Activated naive CD8-positive, alpha-beta T cell treated with anti-CD3 and anti-CD28 coated beads for 36 hours (primary cell): ENCODE measurements at places on chromosomes 5 and 9. TPM values are rescaled to one million over a fixed set of nuclear protein-coding genes. Genes with fewer than 3 reads are reported as not detected.
A peak's percentile ranks its signal among the peaks of the same experiment; 100 is the strongest.

The HTR4 gene
- not detected for total RNA-seq

DNA sequence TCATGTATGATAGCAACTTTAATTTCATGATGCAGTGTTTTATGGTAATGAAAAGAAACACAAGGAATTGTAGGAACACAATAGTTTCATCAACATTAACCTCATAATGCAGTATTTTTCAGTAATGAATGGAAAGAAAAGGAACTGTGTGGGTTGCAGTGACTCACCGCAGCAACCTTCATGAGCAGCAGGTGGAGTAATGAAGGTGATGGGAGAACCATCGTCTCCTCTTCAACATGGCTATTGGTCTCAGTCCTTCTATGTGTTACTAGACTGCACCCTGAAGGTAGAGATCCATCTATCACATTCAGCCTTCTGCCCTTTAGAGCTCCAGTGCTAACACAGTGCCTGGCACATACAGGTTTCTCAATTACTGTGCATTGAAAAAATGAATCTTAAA is 58.0 kb downstream of the TMEM215 start:
- H3K4me3 ChIP-seq, result no peak overlapping the region
- H3K27ac ChIP-seq, result no peak overlapping the region
- H3K36me3 ChIP-seq, result no peaks in the 10 kb centered on the region
- H3K4me1 ChIP-seq, result no peaks in the 10 kb centered on the region
- H3K27me3 ChIP-seq, result peaks cover 34% of the 10 kb centered on the region

DNA sequence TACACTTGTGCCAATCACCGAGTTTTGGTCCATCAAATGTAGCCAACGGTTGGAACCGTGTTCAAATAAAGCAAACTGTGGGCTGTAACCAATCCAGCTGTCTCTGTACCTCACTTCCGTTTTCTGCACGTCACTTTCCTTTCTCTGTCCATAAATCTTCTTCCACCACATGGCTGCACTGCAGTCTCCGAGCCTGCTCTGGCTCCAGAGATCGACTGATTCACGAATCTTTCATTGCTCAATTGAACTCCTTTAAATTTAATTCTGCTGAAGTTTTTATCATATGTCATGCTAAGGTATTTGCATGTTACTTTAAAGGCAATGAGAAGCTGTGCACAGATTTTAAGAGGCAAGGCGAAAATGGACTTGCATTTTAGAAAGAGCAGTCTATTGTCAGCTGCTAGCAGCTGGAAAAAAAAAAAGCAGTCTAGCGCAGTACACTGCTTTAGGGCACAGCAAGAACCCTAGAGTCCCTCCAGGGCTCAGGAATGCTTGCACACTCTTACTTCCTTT is 13.2 kb downstream of the TTC39B start:
- H3K27me3 ChIP-seq, result no peaks in the 10 kb centered on the region
- peak overlapping the region; percentile 70 for H3K4me3 ChIP-seq
- peaks cover 64% of the 10 kb centered on the region for H3K4me1 ChIP-seq
- DNase-seq, result no peak

DNA sequence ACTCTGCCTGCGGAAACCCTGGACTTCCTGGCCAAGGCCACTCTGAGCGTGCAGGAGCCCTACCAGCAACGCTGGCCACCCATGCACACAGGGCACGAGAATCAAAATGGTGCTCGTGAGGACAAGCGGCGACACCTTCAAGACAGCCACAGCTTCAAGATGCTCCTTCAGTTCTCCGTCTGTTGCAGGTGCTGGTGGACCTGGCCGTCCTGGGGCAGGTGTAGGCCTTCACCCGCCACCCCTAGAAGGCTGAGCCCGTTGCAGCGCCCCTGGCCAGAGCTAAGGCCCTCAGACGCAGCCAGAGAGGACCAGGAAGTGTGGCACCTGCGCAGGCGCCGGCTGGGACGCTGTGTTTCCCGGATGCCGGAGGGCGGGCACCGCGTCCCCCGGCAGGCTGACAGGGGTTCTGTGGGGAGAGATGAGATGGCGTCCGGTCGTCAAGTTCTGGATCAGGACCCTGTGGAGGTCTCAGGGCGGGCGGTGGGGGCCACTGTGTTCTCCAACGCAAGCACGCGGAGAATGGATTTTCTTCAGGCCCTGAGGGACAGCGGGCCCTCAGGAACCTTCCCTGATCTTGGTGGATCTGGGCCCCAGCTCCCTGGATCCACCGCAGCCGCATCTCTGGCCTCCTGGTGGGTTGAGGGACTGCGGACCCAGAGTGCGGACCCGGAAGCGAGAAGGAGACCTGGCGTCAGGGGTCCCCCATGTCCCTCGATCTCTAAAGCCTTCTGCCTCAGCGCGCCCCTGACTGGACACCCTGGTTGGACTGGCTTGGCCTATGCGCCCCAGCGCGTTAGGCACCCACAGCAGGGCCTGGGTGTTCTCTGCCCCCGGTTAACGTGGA is 1770.8 kb upstream of the CDH9 start:
- H3K36me3 ChIP-seq, result no peaks in the 10 kb centered on the region
- DNase-seq, result no peak
- no peaks in the 10 kb centered on the region for H3K4me1 ChIP-seq
- peak overlapping the region; percentile 61 for H3K4me3 ChIP-seq
- no peaks in the 10 kb centered on the region for H3K27me3 ChIP-seq

- peaks cover 8% of the 10 kb centered on the region for H3K36me3 ChIP-seq
- H3K4me3 ChIP-seq, result no peak overlapping the region
- no peak overlapping the region for H3K27ac ChIP-seq
- H3K27me3 ChIP-seq, result no peaks in the 10 kb centered on the region
Observed at GRCh38 chr9:21322911-21323461, 12.2 kb downstream of the KLHL9 start.

DNA sequence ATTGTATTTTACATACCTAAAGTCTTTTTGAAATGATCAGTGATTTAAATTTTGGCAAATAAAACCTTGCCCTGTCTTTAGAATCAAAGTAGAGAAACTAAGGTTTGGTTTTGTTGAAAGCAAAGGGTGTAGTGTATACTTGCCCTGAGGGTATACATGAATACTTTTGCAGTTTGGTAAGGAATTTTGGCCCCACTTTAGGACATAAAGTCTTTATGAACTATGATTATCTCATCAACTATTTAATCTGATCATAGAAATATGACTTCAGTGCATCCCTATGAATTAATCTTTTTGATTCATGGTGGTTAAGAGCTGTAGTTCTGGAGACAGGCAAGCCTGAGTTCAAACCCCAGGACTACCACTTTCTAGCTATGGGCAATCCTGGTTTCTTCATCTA is 17.7 kb downstream of the RAD1 start:
- no peaks in the 10 kb centered on the region for H3K4me1 ChIP-seq
- no peak overlapping the region for H3K27ac ChIP-seq
- peaks cover 3% of the 10 kb centered on the region for H3K36me3 ChIP-seq
- H3K27me3 ChIP-seq, result no peaks in the 10 kb centered on the region
- no peak overlapping the region for H3K4me3 ChIP-seq
